ENCODE measurements at places on chromosomes 7 and 10. TPM values are rescaled to one million over a fixed set of nuclear protein-coding genes. Genes with fewer than 3 reads are reported as not detected.
A peak's percentile ranks its signal among the peaks of the same experiment; 100 is the strongest.

DNA sequence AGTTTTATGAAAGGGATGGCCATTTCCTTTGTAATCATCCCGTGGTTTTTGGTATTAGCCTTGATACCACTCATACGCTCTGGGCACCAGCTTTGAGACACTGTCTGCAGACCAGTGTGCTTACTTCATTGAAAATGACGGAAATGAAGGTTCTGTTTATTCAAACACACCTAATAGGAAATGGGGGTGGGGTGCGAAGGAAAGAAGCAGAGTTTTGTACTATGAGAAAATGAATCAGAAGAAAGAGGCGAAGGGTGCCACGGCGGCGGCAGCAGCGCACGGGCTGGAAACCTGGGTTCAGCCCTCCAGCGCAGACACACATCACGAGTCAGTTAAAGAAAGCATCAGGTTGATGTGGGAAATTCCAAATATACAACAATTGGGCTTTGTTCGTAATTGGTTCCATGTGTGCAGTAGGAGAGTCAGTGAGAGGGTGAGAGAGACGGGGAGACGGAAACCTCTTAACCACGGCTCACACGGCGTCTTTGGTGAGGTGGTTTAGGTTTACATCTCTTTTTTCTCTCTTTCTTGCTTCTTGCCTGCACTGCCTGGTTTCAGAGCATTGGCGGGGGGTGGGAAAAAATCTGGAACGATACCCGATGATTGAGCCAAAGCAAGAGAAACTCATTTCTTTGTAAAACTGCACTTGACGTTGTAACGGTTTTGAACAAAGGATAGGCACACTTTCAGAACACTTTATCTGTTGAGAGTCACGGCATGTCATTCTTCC lies 321.2 kb downstream of the FRMD4A start:
- no peak overlapping the region for H3K27ac ChIP-seq
- H3K4me3 ChIP-seq, result no peak overlapping the region
- H3K36me3 ChIP-seq, result no peaks in the 10 kb centered on the region

The CRTAC1 gene
- total RNA-seq, result 0.91 TPM

DNA sequence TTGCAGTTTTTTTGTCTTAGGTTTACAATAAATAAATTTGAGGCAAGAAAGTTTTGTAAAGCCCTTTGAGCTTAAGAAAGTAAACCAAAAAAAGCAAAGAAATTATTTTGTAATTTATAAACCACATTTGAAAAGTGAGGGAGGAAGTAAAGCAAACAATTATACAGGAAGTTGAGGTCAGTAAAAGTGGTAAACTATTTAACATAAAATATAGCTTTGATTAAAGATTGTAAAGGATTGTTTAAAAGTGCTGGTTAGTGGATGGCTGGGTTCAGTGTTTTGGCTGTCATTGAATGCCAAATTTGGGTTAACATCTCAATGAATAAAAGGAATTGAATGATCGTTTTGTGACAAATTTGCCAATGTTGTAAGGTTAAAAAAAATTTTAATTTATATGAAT lies 9.9 kb downstream of the SOSTDC1 start:
- H3K4me3 ChIP-seq, result no peak overlapping the region
- no peaks in the 10 kb centered on the region for H3K36me3 ChIP-seq
- no peaks in the 10 kb centered on the region for H3K4me1 ChIP-seq
- H3K27me3 ChIP-seq, result no peaks in the 10 kb centered on the region
- no peak for DNase-seq

GRCh38 chr7:157044147-157044687 lies 33.8 kb upstream of the MNX1 start:
- no peak overlapping the region for H3K4me3 ChIP-seq
- H3K27ac ChIP-seq, result no peak overlapping the region
- H3K27me3 ChIP-seq, result no peaks in the 10 kb centered on the region
- H3K36me3 ChIP-seq, result no peaks in the 10 kb centered on the region
- DNase-seq, result no peak

DNA sequence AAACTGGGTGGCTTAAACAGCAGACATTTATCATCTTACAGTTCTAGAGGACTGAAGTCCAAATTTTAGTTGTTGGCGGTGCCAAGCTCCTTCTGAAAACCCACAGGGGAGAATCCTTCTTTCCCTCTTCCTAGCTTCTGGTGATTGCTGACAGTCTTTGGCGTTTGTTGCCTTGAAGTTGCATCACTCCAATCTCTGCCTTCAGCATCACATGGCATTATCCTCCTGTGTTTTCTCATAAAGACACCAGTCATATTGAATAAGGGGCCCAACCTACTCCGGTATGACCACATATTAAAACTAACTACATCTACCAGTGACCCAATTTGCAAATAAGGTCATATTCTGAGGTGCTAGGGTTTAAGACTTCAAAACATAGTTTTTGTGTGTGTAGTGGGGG lies 472.1 kb upstream of the IGFBP3 start:
- H3K27me3 ChIP-seq, result no peaks in the 10 kb centered on the region
- H3K36me3 ChIP-seq, result no peaks in the 10 kb centered on the region
- no peaks in the 10 kb centered on the region for H3K4me1 ChIP-seq
- no peak overlapping the region for H3K4me3 ChIP-seq
- no peak overlapping the region for H3K27ac ChIP-seq

GRCh38 chr7:129189661-129190310 lies 1.4 kb downstream of the SMO start:
- DNase-seq, result no peak
- 0 out of 2 replicates have a peak, but pooled peaks cover 3% of the 10 kb centered on the region for H3K36me3 ChIP-seq
- H3K27ac ChIP-seq, result peak overlapping the region; percentile 48
- H3K4me3 ChIP-seq, result peak overlapping the region; percentile 80

The TRPV5 gene
- total RNA-seq, result not detected

DNA sequence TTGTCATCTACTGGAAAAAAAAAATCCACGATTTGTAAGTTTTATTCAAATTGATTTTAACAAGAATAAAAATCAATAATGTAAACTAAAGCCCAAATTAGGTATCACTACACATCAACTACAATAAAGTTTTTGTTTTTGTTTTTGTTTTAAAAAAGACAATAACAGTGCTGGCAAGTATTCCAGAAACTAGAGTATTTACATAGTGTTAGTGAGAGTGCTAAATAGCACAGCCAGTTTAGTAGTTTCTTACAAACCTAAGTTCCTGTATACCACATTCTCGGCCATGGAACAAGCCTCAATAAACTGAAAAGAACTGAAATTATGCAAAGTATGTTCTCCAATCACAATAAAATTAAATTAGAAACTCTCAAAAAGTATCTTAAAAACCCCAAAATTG lies 8.1 kb downstream of the ARHGAP12 start:
- DNase-seq, result no peak
- H3K27ac ChIP-seq, result no peak overlapping the region
- H3K36me3 ChIP-seq, result no peaks in the 10 kb centered on the region
- H3K4me3 ChIP-seq, result no peak overlapping the region

DNA sequence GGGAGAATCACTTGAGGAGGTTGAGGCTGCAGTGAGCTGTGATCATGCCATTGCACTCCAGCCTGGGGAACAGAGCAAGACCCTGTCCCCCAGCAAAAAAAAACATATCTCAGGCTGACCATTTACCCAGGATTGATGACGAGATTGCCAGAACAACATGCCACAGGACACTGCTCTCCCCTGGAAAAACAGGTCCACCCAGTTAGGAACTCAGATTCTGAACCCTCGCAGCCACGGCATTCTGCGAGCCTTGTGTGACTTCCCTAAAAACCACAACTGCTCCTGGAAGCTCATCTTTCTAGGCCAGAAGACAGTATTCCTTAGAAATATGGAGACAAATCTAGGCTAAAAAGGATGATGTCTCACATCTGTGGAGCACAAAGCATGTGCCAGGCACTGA lies 42.1 kb upstream of the SH2B2 start:
- no peak for DNase-seq
- peaks cover 4% of the 10 kb centered on the region for H3K36me3 ChIP-seq
- H3K27me3 ChIP-seq, result no peaks in the 10 kb centered on the region
- no peaks in the 10 kb centered on the region for H3K4me1 ChIP-seq

DNA sequence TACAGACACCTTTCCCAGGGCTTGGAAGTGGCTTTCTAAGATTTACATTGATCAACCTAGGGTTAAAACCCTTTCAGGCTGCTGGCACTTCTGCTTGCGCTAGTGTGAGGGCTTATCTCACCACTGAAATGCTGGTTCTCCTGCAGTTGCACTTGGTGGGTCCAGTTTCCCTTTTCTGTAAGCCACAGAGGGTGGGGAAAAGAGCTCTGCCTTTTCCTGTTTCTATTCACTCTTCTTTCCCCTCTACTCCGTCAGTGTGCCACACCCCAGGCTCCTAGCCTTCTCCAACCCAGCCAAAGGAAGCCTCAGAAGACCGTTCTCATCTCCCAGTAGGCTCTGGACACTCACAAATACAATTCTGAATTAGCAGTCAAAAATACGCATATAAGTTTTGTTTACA lies 19.0 kb upstream of the CAPZA2 start:
- no peaks in the 10 kb centered on the region for H3K36me3 ChIP-seq
- H3K4me3 ChIP-seq, result no peak overlapping the region
- no peak overlapping the region for H3K27ac ChIP-seq

- H3K36me3 ChIP-seq, result no peaks in the 10 kb centered on the region
- no peak for DNase-seq
- H3K27me3 ChIP-seq, result no peaks in the 10 kb centered on the region
- no peak overlapping the region for H3K27ac ChIP-seq
- H3K4me3 ChIP-seq, result no peak overlapping the region
- H3K4me1 ChIP-seq, result no peaks in the 10 kb centered on the region
These were observed 209.2 kb upstream of the FAM3C start for GRCh38 chr7:121605317-121605680.

The AS3MT gene
- total RNA-seq, result 10.4 TPM

GRCh38 chr10:20457649-20458048 lies 439.5 kb downstream of the NEBL start:
- H3K4me3 ChIP-seq, result no peak overlapping the region
- H3K4me1 ChIP-seq, result no peaks in the 10 kb centered on the region
- no peaks in the 10 kb centered on the region for H3K36me3 ChIP-seq
- no peak for DNase-seq
- no peaks in the 10 kb centered on the region for H3K27me3 ChIP-seq

- H3K27me3 ChIP-seq, result no peaks in the 10 kb centered on the region
- DNase-seq, result no peak
- H3K4me1 ChIP-seq, result no peaks in the 10 kb centered on the region
- no peak within 1 kb of the TSS for H3K27ac ChIP-seq
- H3K36me3 ChIP-seq, result no peaks in the 10 kb centered on the region
These were observed at the start of gene ASZ1 for GRCh38 chr7:117427258-117427701. Gene ASZ1, minus strand, starts transcription at chr7:117427493. Its CDS starts 33 bp downstream, at chr7:117427460.

GRCh38 chr10:103791291-103791690 lies 64.1 kb downstream of the SH3PXD2A start:
- H3K27ac ChIP-seq, result no peak overlapping the region
- H3K4me1 ChIP-seq, result no peaks in the 10 kb centered on the region
- no peak overlapping the region for H3K4me3 ChIP-seq
- DNase-seq, result no peak
- H3K27me3 ChIP-seq, result no peaks in the 10 kb centered on the region

The SRRM3 gene
- total RNA-seq, result 17.4 TPM

The ANKRD22 gene
- total RNA-seq, result not detected

The COX15 gene
- total RNA-seq, result 35.9 TPM

DNA sequence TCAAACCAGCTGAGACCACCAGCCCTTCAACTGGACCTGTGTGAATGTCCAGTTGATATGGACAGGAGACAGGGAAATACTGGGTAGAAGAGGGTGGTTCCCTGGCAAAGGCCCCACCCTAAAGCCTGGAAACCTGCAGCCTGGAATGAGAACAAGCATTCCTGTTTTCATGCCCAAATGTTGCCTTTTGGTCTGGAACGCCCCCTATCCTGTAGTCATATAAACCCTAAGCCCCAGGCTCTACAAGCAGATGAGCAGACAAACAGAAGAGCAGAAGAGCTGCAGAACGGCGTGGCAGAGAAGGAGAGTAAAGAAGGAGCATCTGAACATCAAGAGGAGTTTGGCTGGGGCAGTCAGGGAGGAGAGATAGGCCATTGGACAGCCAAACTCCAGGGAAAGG lies 38.4 kb downstream of the SYPL1 start:
- H3K27me3 ChIP-seq, result no peaks in the 10 kb centered on the region
- no peak overlapping the region for H3K4me3 ChIP-seq
- no peaks in the 10 kb centered on the region for H3K4me1 ChIP-seq
- H3K36me3 ChIP-seq, result no peaks in the 10 kb centered on the region
- no peak overlapping the region for H3K27ac ChIP-seq
- no peak for DNase-seq

Measured in H1 (cell line).